ENCODE measurements at places on chromosomes 7 and 10. TPM values are rescaled to one million over a fixed set of nuclear protein-coding genes. Genes with fewer than 3 reads are reported as not detected.

The TMEM196 gene
- 9.7 TPM for total RNA-seq

The TNKS2 gene
- 108 TPM for total RNA-seq

The HOXA7 gene
- not detected for total RNA-seq

The KNDC1 gene
- 8.6 TPM for total RNA-seq

The ECHDC3 gene
- total RNA-seq = 15.7 TPM

The RNF32 gene
- 10.7 TPM for total RNA-seq

The TRIL gene
- total RNA-seq = 19.8 TPM

The OR2A42 gene
- 0.16 TPM for total RNA-seq

The NUTM2D gene
- 5.1 TPM for total RNA-seq

The IFIT1B gene
- total RNA-seq = 1.0 TPM

The TMEM236 gene
- 0.44 TPM for total RNA-seq

The NSMCE4A gene
- 75.5 TPM for total RNA-seq

The NUTM2B gene
- 0.66 TPM for total RNA-seq

The OSBPL3 gene
- 11.1 TPM for total RNA-seq

The GBX1 gene
- total RNA-seq = not detected

The HMX3 gene
- 1.1 TPM for total RNA-seq

The CFAP46 gene
- 7.5 TPM for total RNA-seq

The CFTR gene
- 2.5 TPM for total RNA-seq

The COL1A2 gene
- 6,947 TPM for total RNA-seq

The NPSR1 gene
- 0.99 TPM for total RNA-seq

Measured in camera-type eye (tissue), 1 donor.